Activated naive CD4-positive, alpha-beta T cell treated with anti-CD3 and anti-CD28 coated beads for 36 hours (primary cell): ENCODE measurements at places on chromosomes 6 and 20. TPM values are rescaled to one million over a fixed set of nuclear protein-coding genes. Genes with fewer than 3 reads are reported as not detected.

The TSBP1 gene
- not detected for total RNA-seq

The SNAP91 gene
- not detected for total RNA-seq

The OR5V1 gene
- not detected for total RNA-seq

The HUS1B gene
- total RNA-seq = 0.67 TPM

The NTSR1 gene
- not detected for total RNA-seq

The TRDN gene
- not detected for total RNA-seq

The SH3BGRL2 gene
- total RNA-seq = 0.62 TPM

The WFDC12 gene
- total RNA-seq = not detected

GRCh38 chr6:14381829-14382677 is 264.5 kb downstream of the CD83 start:
- peaks cover 36% of the 10 kb centered on the region for H3K4me1 ChIP-seq
- H3K36me3 ChIP-seq = no peaks in the 10 kb centered on the region
- DNase-seq = peak; percentile 54
- peak overlapping the region; percentile 41 for H3K27ac ChIP-seq
- H3K27me3 ChIP-seq = peaks cover 2% of the 10 kb centered on the region
- H3K4me3 ChIP-seq = no peak overlapping the region

GRCh38 chr6:98644063-98644462 is 190.3 kb upstream of the POU3F2 start:
- no peaks in the 10 kb centered on the region for H3K4me1 ChIP-seq
- DNase-seq = no peak
- no peaks in the 10 kb centered on the region for H3K36me3 ChIP-seq
- H3K27ac ChIP-seq = no peak overlapping the region
- no peak overlapping the region for H3K4me3 ChIP-seq

DNA sequence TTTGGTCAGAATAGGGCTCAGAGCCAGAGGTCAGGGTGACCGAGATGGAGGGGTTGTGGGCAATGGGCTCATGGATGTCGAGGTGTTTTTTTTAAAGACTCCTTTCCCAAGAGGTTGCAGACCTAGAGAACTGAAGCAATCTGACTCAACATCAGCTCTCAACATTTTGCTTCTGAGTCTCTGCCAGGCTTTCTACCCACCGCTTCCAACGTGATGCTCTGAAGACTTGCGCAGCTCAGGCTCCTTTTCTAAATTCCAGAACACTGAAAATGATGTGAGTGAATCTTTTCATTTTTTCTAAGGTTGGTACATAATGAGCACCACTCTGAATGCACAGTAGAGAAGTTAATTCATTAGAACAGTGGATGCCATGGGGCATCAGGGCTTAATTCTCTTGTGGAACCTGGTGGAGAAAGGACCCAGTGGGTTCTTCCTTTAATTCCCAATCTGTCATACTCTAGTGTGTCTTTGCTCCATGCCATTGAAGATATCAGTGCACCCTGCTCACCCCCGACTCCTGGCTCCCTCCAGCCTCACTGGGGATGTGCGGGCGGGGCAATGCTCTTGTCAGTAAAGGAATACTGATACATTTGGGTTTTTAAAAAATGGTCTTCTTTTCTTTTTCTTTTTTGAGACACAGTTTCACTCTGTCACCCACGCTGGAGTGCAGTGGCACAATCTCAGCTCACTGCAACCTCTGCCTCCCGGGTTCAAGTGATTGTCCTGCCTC is 17.0 kb upstream of the KIF13A start:
- no peak for DNase-seq
- H3K36me3 ChIP-seq = no peaks in the 10 kb centered on the region
- H3K27me3 ChIP-seq = peaks cover 11% of the 10 kb centered on the region
- no peaks in the 10 kb centered on the region for H3K4me1 ChIP-seq
- H3K4me3 ChIP-seq = no peak overlapping the region
- H3K27ac ChIP-seq = no peak overlapping the region

- no peak overlapping the region for H3K4me3 ChIP-seq
- H3K27ac ChIP-seq = no peak overlapping the region
- H3K36me3 ChIP-seq = no peaks in the 10 kb centered on the region
- no peaks in the 10 kb centered on the region for H3K4me1 ChIP-seq
- H3K27me3 ChIP-seq = peaks cover 20% of the 10 kb centered on the region
Observed at GRCh38 chr20:46230801-46231282, 77.5 kb downstream of the CDH22 start.

GRCh38 chr6:146909886-146910285 is 294.3 kb upstream of the STXBP5 start:
- H3K4me1 ChIP-seq = peaks cover 13% of the 10 kb centered on the region
- no peaks in the 10 kb centered on the region for H3K36me3 ChIP-seq
- no peak for DNase-seq

DNA sequence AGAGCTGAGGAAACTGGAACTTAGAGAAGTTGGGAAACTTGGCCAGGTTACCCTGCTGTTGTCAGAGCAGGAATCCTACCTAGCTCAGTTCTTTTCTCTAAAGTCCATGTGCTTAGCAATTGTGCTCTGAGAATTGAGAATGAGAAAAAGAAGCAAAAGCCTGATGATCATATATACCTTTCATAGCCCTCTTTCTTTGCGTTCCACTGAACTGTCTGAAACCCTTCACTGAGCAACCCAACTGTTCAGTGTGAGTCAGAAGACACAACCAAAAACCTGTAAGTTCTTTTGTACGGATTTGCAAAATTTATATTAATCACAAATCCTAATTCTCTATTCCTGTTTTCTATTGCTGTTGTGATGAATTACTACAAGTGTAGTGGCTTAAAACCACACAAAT is 80.6 kb downstream of the PHF3 start:
- H3K36me3 ChIP-seq = peaks cover 21% of the 10 kb centered on the region
- H3K4me3 ChIP-seq = no peak overlapping the region
- peaks cover 2% of the 10 kb centered on the region for H3K4me1 ChIP-seq
- no peak overlapping the region for H3K27ac ChIP-seq

- no peak for DNase-seq
- H3K4me1 ChIP-seq = peaks cover 31% of the 10 kb centered on the region
- no peak overlapping the region for H3K27ac ChIP-seq
- no peaks in the 10 kb centered on the region for H3K27me3 ChIP-seq
- no peaks in the 10 kb centered on the region for H3K36me3 ChIP-seq
Observed at GRCh38 chr20:57425150-57426013, 34.2 kb downstream of the RBM38 start.

GRCh38 chr6:90849686-90850085 is 262.8 kb upstream of the MAP3K7 start:
- no peak overlapping the region for H3K4me3 ChIP-seq
- H3K4me1 ChIP-seq = no peaks in the 10 kb centered on the region
- no peaks in the 10 kb centered on the region for H3K36me3 ChIP-seq
- DNase-seq = no peak

DNA sequence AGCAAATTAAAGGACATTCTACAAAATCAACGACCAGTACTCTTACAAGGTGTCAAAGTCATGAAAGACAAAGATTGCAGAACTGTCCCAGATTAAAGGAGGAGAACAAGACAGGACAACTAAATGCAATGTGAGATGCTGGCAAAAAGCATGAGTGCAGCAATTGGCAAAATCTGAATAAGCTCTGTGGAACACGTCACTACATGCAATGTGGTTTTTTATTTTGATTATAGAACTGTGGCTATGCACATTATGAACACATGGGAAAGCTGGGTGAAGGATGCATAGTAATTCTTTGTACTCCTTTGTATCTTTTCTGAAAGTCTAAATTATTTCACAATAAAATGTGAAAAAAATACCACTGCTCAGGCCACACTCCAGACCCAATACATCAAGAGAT is 509.4 kb downstream of the KIF16B start:
- no peak overlapping the region for H3K27ac ChIP-seq
- H3K4me3 ChIP-seq = no peak overlapping the region
- DNase-seq = no peak
- H3K4me1 ChIP-seq = no peaks in the 10 kb centered on the region

DNA sequence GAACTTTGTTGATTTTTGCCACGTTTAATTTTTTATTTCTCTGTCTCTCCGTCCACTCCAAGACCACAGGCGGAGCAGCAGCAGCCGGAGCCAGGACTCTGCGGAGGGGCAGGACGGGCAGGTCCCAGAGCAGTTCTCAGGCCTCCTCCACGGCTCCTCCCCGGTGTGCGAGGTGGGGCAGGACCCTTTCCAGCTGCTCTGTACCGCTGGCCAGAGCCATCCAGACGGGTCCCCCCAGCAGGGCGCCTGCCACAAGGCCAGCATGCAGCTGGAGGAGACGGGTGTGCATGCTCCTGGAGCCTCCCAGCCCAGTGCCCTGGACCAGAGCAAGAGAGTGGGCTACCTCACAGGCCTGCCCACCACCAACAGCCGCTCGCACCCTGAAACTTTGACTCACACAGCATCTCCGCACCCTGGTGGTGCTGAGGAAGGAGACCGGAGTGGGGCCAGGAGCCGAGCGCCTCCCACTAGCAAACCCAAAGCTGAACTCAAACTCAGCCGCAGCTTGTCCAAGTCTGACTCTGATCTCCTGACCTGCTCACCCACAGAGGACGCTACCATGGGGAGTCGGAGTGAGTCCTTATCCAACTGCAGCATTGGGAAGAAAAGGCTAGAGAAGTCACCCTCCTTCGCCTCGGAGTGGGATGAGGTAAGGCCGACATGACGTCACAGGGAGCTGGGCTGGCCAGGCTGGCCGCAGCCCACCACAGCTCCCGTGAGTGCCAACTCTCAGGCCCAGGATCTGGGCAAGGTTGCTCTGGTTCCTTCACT is 123.5 kb downstream of the TCP11 start:
- no peak overlapping the region for H3K4me3 ChIP-seq
- no peak overlapping the region for H3K27ac ChIP-seq
- H3K4me1 ChIP-seq = no peaks in the 10 kb centered on the region

GRCh38 chr20:10671919-10672623 is 1.7 kb downstream of the JAG1 start:
- H3K27ac ChIP-seq = no peak overlapping the region
- peaks cover 21% of the 10 kb centered on the region for H3K4me1 ChIP-seq
- no peaks in the 10 kb centered on the region for H3K36me3 ChIP-seq
- peak overlapping the region; percentile 65 for H3K4me3 ChIP-seq
- peaks cover 53% of the 10 kb centered on the region for H3K27me3 ChIP-seq

DNA sequence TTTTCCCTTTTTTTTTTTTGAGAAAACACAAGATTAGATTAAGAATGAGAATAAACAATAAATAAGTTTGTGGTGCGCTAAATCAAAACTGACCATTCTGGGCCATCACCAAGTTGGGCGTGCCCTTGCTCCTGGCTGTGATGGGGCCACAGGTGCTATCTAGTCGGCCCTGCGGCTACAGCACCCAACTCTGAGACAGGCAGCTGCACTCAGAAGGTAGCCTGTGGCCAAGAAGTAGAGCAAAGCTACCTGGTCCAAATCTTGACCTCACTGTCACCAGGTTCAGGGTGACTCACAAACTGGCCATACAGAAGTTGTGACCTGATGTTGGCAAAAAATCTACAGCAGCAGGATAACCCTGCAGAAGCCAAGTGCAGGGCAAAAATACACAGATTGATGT is 3.4 kb downstream of the TXNDC5 start:
- no peak overlapping the region for H3K27ac ChIP-seq
- H3K27me3 ChIP-seq = no peaks in the 10 kb centered on the region
- H3K36me3 ChIP-seq = peaks cover 9% of the 10 kb centered on the region
- H3K4me3 ChIP-seq = no peak overlapping the region

- H3K4me1 ChIP-seq = peaks cover 38% of the 10 kb centered on the region
- no peak overlapping the region for H3K4me3 ChIP-seq
- H3K36me3 ChIP-seq = peaks cover 3% of the 10 kb centered on the region
- H3K27me3 ChIP-seq = no peaks in the 10 kb centered on the region
- peak; percentile 26 for DNase-seq
Observed at GRCh38 chr6:73727114-73727513, 31.1 kb downstream of the CD109 start.

DNA sequence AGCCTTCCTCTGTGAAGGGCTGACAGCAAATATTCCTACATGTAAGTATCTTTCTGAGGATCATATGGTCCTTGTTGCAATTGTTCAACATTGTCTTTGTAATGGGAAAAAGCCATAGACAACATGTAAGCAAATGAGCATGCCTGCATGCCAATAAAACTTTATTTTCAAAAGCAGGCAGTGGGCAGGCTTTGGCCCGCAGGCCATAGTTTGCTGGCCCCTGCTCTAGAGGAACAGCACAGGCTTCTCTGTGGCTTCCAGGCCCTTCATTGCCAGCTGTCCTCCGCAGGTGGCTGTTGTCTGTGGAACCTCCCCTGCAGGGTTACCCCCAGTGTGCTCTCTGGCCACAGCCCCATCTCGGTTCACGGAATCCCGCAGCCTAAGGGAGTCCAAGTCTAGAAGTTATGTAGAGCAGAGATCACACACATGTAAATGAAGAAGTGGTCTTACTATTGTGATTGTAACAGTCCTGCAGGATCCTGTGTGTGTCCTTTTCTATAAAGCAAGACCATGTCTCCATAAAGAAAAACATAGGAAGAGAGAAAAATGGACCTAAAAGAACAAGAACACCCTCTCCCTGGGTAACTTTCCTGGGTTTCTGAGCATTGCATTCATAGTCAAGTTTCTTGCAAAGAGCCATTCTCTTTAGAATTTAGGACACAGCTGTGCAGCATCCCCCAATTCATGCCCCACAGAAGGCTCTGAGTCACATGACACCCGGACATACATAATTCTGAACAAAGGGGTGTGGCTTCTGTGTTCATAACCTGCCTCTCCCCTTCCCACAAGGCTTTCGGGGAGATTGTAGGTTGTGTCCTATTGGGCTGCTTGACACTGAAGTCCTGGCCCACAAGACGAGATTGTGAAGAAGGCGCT is 10.0 kb downstream of the UNC93A start:
- no peak overlapping the region for H3K4me3 ChIP-seq
- no peaks in the 10 kb centered on the region for H3K4me1 ChIP-seq
- DNase-seq = no peak
- no peaks in the 10 kb centered on the region for H3K27me3 ChIP-seq

- H3K36me3 ChIP-seq = no peaks in the 10 kb centered on the region
- H3K27ac ChIP-seq = no peak overlapping the region
- no peaks in the 10 kb centered on the region for H3K27me3 ChIP-seq
Observed at GRCh38 chr6:23174781-23175361, 605.5 kb downstream of the HDGFL1 start.

DNA sequence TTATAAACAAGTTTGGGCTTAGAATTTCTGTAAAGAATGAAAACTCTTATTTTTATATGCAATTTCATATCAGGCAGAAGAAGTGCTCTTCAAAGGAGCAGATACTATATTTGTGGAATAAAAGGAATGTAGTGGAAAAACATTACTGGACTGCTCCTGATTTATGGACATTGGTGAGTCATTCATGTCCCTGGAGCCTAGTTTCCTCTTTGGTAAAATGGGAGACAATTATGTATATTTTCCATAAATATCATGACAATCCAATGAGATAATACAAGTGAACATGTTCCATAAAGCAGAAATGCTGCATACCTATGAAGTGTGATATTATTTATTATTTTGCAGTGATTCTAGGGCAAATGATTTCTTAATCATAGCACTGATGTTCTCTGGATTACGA is 445.8 kb upstream of the CITED2 start:
- no peak for DNase-seq
- no peak overlapping the region for H3K4me3 ChIP-seq
- no peaks in the 10 kb centered on the region for H3K4me1 ChIP-seq
- H3K27ac ChIP-seq = no peak overlapping the region
- H3K36me3 ChIP-seq = no peaks in the 10 kb centered on the region
